ENCODE measurements at places on chromosomes 7 and 10.

DNA sequence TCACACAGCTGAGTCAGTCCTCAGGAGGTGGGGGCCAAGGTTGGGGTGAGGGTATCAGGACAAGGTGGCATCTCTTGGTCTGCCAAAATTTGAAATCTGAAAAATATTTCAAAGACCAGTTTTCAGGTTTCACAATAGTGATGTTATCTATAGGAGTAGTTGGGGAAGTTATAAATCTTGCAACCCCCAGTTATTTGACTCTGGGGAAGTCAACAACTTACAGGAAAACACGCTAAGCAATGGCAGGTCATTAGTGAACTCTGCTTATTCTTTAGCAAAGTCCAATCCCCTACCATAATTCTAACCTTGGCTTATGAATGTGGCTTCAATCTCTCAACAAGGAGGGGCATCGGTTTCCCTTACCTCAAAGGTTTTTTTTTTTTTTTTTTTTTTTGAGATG is 94.9 kb downstream of the MARCHF5 start:
- no peak for DNase-seq

DNA sequence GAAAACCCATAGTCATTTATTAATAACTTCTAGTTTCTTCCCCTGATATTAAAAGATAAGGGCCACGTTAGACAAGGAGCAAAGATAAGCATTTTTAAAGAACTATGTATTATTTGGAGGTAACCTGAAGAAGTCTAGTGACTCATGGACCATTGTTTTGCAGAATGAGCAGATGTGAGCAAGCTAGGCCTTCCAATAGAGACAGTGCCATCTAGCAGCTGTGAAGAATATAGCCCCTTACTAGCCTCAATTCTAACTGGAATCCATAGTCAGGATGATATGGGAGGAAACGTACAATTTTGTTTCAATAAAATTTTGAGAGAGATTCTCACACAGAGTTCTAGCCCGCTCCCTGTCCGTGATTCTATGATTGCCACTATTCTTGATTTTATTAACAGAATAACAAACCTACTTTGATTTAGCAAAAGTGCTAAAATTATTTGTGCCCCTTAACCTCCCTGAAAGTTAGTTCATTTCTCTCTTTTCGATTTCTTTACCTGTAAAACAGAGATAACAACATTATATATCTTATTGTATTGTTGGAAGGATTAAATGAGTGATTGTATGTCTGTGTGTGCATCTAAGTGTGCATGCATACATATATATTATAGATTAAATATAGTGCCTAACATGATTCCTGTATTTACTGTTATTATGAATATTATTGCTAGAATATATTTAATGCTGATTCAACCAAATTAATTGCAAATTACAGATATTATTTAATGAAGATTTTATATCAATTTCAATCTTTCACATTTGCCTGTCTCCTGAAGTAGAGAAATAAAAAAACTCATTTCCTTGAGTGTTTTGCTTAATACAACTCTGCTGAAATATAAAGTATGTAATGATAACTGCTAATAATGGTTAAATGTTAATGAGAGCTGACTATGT is 22.7 kb downstream of the FAM237B start:
- no peak for DNase-seq

DNA sequence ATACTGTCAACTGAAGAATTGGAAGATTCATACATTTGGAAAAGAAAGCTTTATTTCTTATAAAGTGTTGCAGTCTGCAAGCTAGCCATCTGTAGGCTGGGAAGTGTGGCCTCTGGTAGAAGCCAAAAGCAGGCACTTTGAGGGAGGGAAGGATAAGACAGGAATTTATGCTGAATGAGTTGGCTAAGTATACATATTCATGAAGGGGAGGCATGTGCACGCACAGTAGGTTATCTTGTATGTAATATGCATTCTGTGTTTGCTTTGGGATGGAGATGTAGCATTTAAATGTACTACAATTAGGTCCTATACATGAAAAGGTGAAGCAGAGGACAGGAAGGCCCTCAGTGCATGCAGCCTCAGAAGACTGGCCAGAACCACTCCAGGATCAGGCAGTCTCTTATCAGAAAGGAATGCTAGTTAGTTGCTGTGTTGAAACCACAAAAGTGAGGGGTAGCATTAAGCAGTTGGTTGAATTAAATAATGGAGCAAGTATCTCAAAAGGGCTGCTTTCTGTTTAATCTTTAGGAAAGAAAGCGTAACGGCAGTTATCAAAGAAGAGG is 40.9 kb downstream of the MYO3A start:
- no peak for DNase-seq

DNA sequence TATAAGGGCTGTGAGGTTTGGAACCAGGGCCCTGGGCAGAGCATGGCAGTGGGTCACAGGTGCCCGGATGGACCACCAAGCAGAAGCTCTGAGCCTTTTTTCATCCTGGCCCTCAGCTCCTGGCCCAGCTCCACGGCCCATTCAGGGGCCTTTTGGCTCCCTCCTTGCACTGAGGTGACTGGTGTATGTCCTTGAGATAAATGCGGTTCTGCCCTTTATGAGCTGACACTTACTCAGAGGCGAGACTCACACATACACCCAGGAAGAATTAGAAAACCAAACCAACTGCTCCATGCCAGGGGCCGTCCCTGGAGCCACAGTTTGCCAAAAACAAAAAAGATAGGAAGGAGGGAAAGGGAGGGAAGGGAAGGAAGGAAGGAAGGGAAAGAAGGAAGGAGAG is 49.7 kb downstream of the CUZD1 start:
- DNase-seq: no peak

GRCh38 chr7:3579638-3580219 is 278.7 kb downstream of the SDK1 start:
- DNase-seq: no peak

DNA sequence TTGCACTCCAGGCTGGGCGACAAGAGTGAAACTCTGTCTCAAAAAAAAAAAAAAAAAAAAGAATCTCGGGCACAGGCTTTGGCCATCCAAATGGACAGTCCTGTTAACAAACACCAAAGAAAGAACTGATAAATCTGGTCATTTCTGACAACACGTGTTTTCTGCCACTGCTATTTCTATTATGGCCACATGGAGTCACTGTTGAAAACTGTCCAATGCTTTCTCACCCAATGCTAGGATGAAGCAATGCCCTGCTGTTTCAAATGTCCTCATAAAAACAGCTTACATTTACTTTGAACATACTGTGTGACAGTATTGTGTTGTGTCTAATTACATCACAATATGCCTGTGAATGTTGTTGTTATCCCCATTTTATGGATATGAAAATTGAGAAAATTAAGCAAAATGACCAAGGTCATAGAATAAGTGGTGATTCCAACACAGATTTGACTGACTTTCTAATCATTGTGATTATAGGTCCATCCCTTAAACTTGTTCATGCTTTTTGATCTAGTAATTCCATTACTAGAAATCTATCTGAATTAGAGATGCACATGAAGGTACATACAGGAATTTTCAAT is 19.9 kb upstream of the MAP3K8 start:
- no peak for DNase-seq

GRCh38 chr7:5629941-5630340 is 151.5 kb downstream of the RNF216 start:
- peak; percentile 56 for DNase-seq

DNA sequence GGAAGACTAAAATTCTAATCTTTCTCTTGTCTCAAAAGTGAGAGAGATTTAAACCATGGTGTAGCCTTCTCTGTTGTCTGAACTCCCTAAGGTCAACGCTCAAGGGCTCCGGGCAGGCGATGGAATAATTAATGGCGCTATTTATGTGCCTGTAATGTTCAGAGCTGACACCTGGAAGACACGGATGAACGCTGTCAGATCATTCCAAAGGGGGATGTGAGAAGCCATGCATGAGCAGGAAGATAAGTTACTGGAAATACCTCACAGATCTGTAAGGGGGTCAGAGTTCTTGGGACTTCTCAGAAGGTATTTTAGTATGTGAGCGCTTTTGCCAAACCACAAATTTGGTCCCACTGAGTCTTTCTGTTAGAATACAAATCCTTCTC is 73.3 kb upstream of the MTPN start:
- no peak for DNase-seq

DNA sequence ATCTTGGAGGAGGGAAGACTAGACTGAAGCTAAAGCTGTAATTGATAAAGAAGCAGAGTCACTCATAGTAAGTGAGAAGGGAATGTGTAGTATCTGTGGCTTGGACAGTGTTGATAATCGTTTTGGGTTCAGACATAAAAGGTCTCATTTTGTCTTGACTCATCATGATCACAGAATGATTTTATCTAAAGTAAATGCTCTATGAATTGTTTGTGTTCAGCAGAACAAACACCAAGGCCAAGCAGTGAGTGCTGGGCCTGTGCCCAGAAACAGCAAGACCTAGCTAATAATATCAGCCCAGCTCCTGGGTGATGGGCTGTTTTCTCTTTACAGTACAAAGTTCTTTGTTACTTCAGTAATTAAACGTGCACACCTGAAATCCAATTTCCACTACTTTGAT is 26.7 kb upstream of the CD36 start:
- no peak for DNase-seq

- no peak for DNase-seq
Observed at GRCh38 chr7:100827330-100828226, at the start of gene EPHB4. Gene EPHB4, minus strand, starts transcription at chr7:100827523. Its CDS starts 493 bp downstream, at chr7:100827030.

- DNase-seq: no peak
Observed at GRCh38 chr10:131810036-131810804, 90.6 kb upstream of the PPP2R2D start.

- no peak for DNase-seq
Observed at GRCh38 chr7:19665399-19666008, 43.3 kb downstream of the POLR1F start.

DNA sequence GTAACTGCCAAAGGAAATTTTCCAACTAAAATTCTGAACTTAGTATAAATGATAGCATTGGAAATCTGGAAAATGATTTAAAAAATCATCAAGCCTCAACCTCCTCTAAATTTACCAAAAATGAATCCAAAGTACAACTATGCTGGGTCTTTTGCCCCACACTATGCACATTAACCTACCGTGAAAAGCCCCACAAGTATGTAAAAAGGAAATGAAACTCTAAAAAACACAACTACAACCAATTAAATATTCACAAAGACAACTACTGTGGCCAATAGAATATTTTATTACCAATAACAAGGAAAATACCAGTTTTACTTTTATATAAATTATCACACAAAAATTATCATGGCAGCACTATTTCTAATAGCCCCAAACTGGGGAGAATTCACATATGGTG is 19.3 kb downstream of the EIF3A start:
- DNase-seq: no peak

DNA sequence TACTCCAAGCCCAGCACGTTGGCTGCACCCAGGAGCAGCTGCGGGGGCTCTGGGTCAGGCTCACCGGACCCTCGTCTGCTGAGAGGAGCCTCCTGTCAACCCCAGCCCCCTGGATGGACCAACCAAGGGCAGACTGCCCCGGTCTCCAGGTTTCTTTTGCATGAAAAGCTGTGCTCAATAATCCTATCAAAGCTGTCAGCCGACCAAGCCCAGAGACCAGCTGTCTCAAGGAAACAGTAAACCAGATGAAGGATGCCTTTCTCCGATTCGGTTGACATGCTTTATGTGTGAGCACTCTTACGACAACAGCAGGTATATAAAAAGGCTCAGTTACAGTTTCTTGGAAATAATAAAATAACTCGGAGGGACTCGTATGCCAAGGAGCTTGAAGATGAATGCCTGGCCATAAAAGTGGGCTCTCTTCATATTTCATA is 71.6 kb upstream of the BAIAP2L1 start:
- no peak for DNase-seq

GRCh38 chr7:56063500-56063881 is 595 bp upstream of the SUMF2 start:
- no peak for DNase-seq

GRCh38 chr7:134752006-134752760 is 27.3 kb upstream of the CALD1 start:
- DNase-seq: no peak

DNA sequence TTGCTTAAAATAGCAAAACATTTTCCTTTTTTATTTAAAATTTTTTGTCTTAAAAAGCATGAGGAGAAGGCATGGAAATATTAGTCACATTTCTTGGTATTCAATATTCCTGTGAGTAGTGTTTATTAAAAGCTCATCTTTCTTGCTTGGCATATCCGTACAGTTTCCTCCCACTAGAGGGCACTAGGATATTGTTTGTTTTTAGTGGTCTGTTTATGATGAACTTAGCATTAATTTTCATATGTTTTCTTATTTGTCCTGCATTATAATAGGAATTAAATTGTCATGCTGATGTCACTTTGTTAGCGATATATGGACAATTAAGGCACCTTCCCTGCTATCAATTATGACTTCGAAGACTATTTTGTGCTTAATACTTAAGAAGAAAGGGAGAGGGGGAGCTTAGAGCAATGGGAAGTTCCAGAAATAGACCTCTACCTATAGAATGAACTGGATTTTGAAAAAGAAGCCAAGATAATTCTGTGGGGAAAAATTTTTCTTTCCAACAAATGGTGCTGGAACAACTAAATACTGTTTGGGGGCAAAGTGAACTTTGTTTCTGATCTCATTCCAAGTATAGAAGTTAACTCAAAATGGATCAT is 91.0 kb upstream of the STRIP2 start:
- DNase-seq: no peak

DNA sequence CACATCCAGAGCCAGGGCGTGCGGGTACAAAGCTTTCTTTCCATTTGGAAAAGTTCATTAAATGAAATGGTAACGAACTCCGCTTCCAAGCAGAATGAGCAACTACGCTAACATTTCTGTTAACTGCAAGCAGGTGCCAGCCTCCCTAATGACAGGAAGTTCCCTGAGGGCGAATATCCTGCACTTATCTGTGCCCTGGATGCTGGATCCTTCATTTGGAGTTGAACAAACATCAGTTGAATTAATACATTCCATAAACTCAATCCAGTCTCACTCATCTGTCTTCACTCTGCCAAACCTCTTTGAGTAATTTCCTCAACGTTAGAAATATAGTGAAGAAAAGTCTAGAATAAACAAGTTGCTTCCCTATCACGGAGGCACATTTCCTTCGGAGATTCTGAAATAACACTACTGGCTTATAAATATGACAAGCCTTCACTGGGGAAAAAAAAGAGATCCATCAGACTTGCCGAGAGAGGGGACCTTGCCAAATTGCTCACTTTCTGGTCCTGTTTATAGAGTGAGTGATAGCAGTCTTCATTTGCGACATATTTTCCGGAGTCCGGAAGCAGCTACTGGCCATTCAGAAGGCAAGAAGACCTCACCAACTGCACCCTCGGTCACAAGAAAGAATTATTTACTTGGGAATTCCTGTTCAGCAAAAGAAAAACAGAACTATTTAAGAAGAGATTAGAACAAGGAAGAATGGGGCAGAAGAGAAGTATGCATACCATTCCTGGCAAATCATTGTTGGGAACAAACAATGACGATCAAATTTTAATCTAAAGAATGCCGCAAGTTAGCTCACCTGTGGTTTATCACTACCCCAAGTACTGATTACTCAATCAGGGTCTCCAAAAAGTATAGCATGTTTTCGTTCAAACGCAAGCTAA is 196.4 kb downstream of the FAM107B start:
- DNase-seq: no peak

- DNase-seq: no peak
Observed at GRCh38 chr7:23863209-23863787, 153.3 kb downstream of the STK31 start.

DNA sequence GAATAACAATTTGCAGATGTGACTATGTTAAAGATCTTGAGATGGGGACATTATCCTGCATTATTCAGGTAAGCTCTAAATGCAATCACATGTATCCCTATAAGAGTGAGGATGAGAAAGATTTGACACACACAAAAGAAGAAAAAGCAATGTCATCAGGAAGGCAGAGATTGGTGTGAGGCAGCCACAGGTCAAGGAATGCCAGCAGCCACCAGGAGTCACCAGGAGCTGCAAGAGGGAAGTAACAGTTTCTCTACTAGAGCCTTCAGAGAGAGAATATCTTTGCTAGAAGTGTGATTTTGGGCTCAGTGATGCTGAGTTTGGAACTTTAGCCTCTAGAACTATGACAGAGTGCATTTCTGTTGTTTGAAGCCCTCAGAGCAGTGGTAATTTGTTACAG is 700.3 kb upstream of the SEMA3D start:
- no peak for DNase-seq

Data from activated CD8-positive, alpha-beta memory T cell treated with anti-CD3 and anti-CD28 coated beads, Interleukin-2, amount 50 U/mL, for 4 hours (primary cell).